ENCODE measurements at places on chromosomes 2 and 18. TPM values are rescaled to one million over a fixed set of nuclear protein-coding genes. Genes with fewer than 3 reads are reported as not detected.

Gene RTKN
- total RNA-seq = 9.0 TPM

Gene AKAIN1
- total RNA-seq = not detected

Gene SLC5A7
- total RNA-seq = not detected

Gene NDC80
- total RNA-seq = 9.8 TPM

Gene PXDN
- 313 TPM for total RNA-seq

Gene MYO5B
- total RNA-seq = 0.54 TPM

Gene TMEFF2
- total RNA-seq = not detected

Gene TYMS
- total RNA-seq = 25.2 TPM

Gene TCF7L1
- total RNA-seq = 5.1 TPM

Gene NT5C1B
- total RNA-seq = not detected

Gene NCK2
- total RNA-seq = 41.0 TPM

Gene PFN4
- 0.18 TPM for total RNA-seq

Gene SCN1A
- not detected for total RNA-seq

Gene HOXD4
- 2.8 TPM for total RNA-seq

Gene SCYGR4
- total RNA-seq = not detected

Gene ATP8B1
- 67.3 TPM for total RNA-seq

Gene AFF3
- total RNA-seq = not detected

Gene BMP10
- not detected for total RNA-seq

Gene AMER3
- total RNA-seq = not detected

Gene MOGAT1
- not detected for total RNA-seq

Gene LYPD1
- total RNA-seq = 104 TPM

Gene C2orf72
- total RNA-seq = not detected

Gene ZNF521
- total RNA-seq = 78.2 TPM

Measured in endothelial cell of coronary artery (primary cell).